ENCODE measurements at places on chromosomes 5 and 9.
A peak's percentile ranks its signal among the peaks of the same experiment; 100 is the strongest.

GRCh38 chr5:54063817-54064216 lies 246.6 kb downstream of the ARL15 start:
- DNase-seq: no peak

DNA sequence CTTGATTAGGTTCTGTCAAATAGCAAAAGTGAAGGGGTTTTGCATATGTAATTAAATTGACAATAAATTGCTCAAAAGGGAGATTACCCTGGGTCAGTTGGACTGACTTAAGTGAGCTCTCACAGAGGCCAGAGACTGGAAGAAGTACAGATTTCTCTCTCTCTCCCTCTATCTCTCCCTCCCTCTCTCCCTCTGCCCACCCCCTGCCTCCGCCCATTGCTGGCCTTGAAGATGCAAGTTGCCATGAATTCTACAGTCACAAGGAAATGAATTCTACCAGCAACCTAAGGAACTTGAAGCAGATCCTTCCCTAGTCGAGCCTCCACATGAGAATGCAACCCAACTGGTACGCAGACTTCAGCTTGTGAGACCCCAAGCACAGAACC lies 119.2 kb downstream of the LPAR1 start:
- DNase-seq: no peak

DNA sequence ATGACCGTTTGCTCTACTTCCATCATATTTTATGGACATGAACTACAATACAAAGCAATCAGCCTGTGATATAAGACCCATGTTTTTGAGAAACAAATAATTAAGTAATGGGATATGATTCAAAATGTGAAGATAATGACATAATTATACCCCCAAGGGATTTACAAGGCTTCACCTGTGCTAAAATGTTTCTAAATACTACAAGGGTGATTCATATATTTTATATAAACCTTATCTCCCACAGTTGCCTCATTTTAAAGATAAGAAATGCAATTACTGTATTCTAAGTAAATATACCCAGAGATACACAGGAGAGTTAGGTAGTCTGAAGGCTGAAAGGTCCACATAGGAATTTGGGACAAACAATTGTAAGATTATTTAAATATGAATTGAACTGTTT lies 662.0 kb upstream of the CHD1 start:
- no peak for DNase-seq

DNA sequence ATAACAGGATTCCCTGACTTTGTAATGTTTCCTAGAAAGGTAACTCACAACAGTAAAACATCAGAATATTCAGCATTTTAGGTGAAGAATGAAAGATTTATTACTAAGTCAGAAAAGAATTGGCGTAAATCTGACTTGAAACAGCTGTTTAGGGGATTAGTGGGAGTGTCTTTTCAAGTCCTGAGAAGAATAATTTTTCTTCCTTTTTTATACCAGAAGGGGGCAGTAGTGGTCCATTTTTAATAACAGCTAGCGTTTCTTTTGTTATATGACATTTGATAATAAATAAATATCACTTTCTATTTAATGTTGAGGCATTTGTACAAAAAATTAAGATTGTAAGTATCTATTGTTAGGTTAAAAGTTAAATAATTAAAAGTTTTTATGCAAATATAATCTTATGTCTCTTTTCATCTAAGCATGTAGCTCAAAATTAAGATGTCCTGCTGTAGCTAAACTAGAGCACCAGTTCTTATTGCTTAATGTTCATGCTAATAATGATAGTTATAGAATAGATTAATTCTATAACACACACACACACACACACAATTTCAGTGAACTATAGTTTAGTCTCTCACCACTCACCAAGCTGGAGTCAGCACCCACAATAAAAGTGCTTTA lies 258.7 kb upstream of the ARRDC3 start:
- no peak for DNase-seq

DNA sequence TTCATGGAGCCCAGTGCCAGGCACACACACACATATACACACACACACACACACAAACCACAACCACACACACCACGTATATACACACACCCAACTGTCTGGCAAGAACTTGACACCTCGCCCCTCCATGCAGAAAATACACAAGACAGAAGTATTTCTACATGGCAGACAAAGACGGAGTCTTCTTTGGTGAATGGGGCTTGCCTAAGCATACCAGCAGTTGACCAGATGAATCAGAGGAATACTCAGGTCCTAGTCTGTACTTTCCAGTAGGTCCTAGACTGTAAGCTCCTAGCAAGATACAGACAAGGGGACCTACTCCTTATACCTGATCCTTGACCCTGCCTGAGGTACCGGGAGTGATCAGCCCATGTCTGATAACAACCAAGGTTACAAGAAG lies 60.1 kb downstream of the SIL1 start:
- no peak for DNase-seq

DNA sequence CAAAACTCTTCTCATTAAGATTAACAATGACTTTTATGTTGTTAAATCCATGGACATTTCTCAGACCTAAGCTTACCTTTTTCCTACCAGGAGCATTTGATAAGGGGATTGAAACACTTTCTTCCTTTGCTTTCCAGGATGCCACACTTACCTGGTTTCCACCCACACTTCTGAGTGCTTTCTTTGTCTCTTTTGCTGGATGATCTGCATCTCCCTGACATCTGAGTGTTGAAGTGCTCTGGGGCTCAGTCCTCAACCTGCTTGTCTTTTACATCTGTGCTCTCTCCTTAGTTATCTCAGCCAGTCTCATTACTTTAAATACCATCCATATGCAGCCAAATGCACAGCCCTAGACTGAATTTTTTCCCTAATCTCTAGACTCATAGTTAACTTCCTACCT lies 22.9 kb upstream of the GRIA1 start:
- DNase-seq: no peak

DNA sequence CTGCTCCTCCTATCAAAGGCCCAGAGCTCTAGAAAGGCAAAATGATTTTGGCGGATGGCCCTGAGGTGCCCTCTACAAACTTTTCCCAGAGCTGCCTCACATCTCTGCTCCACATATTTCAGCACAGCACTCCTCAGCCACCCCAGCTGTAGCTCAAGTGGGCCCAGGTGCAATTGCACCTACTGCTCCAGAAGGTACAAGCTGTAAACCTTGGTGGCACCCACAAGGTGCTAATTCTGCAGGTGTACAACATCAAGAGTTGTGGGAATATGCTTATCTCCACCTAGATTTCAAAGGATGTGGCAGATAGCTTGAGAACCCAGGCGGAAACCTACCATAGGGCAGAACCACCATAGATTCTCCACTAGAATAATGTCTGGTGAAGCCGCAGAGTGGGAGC lies 432.2 kb downstream of the TMEM232 start:
- DNase-seq: no peak

- no peak for DNase-seq
Measured at GRCh38 chr9:125513303-125513667, 193.7 kb downstream of the MAPKAP1 start.

GRCh38 chr5:151686674-151687407 lies at the start of gene SPARC:
Gene SPARC, minus strand, starts transcription at chr5:151686915. Its CDS starts 10,727 bp downstream, at chr5:151676188.
- DNase-seq: no peak

DNA sequence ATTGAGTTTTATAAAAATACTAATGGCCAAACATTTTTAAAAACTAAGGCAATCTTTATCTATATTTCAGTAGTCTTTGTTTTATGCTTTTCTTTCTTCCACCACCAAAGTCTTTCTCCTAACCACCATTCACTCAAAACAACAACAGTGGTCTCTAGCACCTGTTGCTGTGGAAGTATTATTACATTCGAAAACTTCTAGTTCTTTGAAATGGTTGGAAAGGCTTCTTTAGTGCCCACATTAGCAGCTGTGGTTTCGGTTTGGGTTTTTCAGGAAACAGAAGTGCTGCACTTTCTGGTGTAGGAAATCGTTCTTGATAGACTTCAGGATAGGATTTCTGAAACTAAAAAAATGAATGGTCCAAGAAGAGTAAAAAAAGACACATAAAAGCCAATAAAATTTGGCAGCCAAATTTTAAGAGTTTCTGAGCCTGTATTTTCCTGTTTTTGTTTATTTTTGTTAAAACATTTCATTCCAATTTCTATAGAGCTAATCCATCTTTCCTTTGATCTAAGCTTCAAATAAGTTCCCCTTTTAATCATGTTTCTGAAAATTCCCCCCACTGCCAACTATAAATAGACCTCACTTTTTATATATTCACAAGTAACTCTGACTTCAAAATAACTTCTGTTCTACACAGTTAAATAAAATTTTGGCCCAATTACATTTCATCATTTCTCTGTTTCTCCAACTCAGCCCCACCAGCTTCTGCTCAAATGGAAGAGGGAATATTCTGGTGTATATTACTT lies 102.2 kb downstream of the DEPDC1B start:
- DNase-seq: no peak

- DNase-seq: no peak
Measured at GRCh38 chr5:52802974-52803336, 15.2 kb downstream of the ITGA1 start.

DNA sequence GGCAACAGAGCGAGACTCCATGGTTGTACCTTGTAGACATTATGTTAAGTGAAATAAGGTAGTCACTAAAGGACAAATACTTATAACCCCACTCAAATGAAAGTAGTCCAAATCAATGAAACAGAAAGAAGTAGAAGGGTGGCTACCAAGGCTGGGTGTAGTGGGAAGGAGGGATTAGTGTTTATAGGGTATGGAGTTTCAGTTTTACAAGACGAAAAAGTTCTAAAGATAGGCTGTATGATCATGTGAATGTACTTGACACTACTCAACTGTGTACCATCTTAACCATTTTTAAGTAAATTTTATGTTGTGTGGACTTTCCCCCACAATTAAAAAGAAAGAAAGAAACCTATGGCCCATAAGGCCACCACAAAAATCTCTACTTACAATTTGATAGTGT lies 32.2 kb downstream of the ALDH7A1 start:
- DNase-seq: no peak

GRCh38 chr5:152125661-152126205 lies 201.1 kb upstream of the GLRA1 start:
- DNase-seq: no peak

- peak; percentile 58 for DNase-seq
Measured at GRCh38 chr5:177309351-177310191, 2.1 kb downstream of the MXD3 start.

GRCh38 chr5:138998521-138998920 lies 123.4 kb upstream of the LRRTM2 start:
- DNase-seq: no peak

- DNase-seq: no peak
Measured at GRCh38 chr5:66795682-66796081, 199.5 kb downstream of the MAST4 start.

- no peak for DNase-seq
Measured at GRCh38 chr9:110337727-110338126, at the start of gene TXNDC8. Gene TXNDC8, minus strand, starts transcription at chr9:110337863.

DNA sequence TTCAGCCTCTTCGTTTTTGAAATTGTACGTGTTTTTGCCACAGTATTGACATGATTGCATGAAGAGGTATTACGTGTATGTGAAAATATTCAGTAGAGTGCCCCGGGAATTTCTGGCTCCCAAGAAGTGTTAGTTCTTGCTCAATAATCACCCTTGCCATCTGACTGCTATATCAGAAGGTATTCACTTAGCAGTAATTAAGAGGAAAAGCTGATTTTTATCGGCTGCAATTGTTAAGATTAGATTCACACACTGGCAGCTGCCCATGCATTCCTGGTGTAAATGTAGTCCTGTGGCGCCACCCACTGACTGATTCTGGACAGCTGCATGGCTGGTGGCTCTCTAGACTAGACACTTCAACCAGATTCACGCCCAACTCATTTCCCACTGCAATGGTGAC lies 440.1 kb upstream of the ADAMTS16 start:
- no peak for DNase-seq

DNA sequence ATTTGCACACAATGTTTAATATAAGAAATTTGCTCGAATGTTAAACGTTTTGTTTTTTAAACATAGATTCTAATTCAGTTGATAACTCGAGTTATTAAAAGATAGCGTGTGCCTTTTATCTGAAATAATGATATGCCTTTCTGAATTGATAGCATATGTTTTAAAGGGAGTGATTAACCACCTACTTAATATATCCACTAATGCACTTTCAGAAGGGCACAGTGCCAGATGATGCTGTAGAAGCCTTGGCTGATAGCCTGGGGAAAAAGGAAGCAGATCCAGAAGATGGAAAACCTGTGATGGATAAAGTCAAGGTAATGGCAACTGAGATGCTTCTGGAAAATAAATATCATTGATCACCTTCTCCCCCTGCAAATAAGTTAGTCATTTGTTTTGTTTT lies 53.9 kb downstream of the ERAP1 start:
- DNase-seq: no peak

- no peak for DNase-seq
Measured at GRCh38 chr5:131361677-131362315, 97.9 kb downstream of the CDC42SE2 start.

GRCh38 chr9:85172001-85172978 lies 502.8 kb downstream of the NTRK2 start:
- DNase-seq: no peak

GRCh38 chr9:19033015-19033414 lies at the start of gene SAXO1:
Gene SAXO1, minus strand, starts transcription at chr9:19033209. Its CDS starts 301 bp downstream, at chr9:19032908.
- peak; percentile 42 for DNase-seq

DNA sequence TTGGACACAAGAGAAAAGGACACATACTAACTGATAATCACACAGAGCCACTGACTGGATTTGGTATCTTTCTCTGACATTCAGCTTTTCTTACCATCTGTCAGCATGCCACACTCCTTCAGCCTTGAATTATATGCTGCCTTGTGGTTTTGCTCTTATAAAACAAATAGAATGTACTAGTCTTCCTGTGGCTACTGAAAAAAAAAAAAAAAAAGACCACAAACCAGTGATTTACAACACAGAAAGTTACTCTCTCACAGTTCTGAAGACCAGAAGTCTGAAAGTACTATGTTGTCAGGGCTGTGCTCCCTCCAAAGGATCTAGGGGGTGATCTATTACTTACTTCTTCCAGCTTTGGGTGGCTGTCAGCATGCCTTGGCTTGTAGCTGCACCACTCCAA lies 82.3 kb downstream of the THBS4 start:
- DNase-seq: no peak

DNA sequence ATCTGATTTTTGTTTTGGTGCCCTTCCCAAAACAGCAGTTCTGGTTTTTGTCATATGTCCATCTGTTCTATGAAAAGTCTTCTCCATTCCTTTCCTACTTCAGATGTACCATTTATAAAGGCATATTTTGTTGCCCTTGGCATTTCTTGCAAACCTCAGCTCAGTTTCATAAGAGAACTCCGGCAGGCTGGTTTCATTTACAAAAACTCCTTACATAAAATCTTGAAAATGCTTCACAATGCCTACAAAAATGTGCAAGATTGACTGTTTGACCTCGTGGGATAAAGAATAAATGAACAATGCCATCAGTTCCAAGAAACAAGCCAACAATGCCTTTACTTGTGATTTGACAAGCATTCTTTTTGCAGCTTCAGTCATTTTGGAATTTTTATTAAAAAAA lies 39.1 kb upstream of the CTNNAL1 start:
- DNase-seq: no peak

DNA sequence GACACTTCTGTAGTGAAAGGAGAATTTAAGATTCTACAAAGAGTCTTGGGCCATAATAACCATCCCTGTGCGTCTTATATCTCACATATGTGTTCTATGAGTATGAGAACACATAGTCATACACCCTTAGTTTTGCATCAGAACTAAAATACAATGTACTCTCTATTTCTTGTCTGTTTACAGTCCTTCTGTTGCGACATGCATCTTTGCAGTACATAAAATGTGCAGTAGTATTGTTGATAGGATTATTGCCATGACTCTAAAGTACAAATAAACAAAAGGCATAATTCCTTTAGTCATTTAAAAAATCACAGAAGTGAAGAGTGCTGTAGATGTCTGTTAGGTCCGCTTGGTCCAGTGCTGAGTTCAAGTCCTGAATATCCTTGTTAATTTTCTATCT lies 201.9 kb downstream of the NR3C1 start:
- DNase-seq: no peak

- DNase-seq: no peak
Measured at GRCh38 chr9:115922444-115922843, 231.1 kb upstream of the PAPPA start.

- no peak for DNase-seq
Measured at GRCh38 chr5:147821766-147822165, 9.7 kb downstream of the SPINK1 start.
